ENCODE measurements at places on chromosomes 1 and 21.

DNA sequence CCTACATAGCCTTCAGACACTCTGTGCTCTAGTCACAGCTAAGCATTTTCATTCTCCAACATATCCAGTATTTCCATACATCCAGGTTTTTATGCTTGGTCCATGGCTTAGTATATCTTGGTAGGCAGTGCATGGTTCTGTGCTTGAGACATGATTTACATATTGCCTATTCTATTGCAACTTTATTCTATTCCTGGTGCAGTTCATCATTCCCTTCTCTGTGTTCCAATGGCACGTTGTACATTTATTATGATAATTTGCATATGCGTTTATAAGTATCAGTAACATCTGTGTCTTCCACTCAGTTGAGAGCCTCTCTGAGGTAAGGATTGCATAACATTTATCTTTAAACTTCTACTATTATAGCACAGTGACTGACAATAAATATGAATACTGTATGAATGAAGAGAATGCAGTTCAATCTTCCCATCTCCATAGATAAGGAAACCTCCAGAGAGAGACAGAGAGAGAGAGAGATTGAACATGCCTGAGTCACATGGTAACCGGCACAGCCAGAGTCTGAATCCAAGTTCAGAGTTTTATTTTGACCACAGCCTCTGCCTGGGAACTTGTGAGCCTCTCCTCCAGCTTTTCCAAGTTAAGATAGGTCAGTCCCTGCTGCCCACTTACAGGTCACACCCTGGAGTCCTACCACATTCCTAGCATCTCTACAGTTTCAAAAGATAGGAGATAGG, 41.5 kb downstream of the PLPPR5 start:
- DNase-seq, result no peak

DNA sequence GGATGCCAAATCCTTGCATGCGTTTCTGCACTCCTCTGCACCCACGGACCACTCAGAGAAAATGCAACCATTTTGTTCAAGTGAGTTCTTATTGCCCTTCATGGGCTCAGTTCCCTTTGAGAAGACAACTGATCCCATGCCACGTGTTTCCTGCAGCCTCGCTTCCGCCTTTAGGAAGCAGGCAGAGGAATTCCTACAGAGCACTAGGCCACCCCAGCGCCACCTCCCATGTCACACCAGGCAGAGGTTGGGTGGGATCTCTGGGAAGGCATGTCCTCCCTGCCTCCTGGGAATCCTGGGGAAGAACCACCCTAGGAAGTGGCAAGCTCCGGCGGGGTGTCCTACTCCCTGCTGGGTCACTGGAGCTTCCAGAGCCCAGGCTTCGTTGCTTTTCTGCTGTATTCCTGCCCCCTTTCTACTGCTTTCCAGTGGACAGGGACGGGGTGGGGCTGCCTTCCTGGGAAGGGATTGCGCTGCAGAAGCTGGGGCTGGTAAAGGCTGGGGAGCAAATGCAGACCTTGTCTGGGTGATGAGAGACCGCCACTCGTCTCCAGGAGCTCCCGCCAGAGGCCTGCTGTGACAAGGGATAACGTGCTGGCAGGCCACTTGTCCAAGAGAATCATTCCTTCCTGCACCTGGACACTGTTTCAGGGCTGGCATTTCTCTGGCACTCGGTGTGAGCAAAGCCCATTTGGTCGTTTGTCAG, 478.2 kb upstream of the VAMP3 start:
- DNase-seq, result no peak

GRCh38 chr1:114337417-114337816, 173.6 kb downstream of the TRIM33 start:
- no peak for DNase-seq

DNA sequence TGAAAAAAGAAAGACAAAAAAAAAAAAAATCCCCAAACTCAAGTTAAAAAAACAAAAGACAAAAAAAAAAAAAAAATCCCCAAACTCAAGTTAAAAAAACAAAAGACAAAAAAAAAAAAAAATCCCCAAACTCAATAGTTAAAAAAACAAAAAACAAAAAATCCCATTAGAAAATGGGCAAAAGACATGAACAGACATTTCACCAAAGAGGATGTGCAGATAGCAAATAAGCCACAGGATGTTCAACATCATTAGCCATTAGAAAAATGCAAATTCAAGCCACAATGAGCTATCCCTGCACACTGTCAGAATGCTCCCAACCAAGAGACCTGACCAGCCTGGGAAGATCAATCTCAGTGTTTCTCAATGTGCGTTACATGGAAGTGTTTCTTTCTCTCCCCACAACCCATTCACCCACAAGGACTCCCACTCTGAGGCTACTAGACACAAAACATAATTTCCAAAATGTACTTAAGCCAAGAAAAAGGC, 33.9 kb downstream of the MRAP start:
- no peak for DNase-seq

- DNase-seq, result no peak
Observed at GRCh38 chr1:94679332-94680038, 137.9 kb upstream of the F3 start.

GRCh38 chr1:55064071-55064581, 24.8 kb downstream of the PCSK9 start:
- no peak for DNase-seq

- no peak for DNase-seq
Observed at GRCh38 chr1:102262994-102263393, 266.3 kb upstream of the OLFM3 start.
